ENCODE measurements at places on chromosomes 3 and 15. TPM values are rescaled to one million over a fixed set of nuclear protein-coding genes. Genes with fewer than 3 reads are reported as not detected.

SLC25A20 gene
- total RNA-seq = 44.6 TPM

- DNase-seq = no peak
- no peak overlapping the region for H3K27ac ChIP-seq
- peaks cover 3% of the 10 kb centered on the region for H3K4me1 ChIP-seq
- H3K4me3 ChIP-seq = no peak overlapping the region
- H3K36me3 ChIP-seq = no peaks in the 10 kb centered on the region
Observed at GRCh38 chr15:31557899-31558298, 231.3 kb downstream of the KLF13 start.

GRCh38 chr15:44670087-44670950, 6.9 kb upstream of the SPG11 start:
- no peaks in the 10 kb centered on the region for H3K4me1 ChIP-seq
- H3K36me3 ChIP-seq = no peaks in the 10 kb centered on the region
- H3K27ac ChIP-seq = no peak overlapping the region
- H3K4me3 ChIP-seq = no peak overlapping the region

- no peak overlapping the region for H3K27ac ChIP-seq
- H3K36me3 ChIP-seq = no peaks in the 10 kb centered on the region
- H3K4me1 ChIP-seq = peaks cover 29% of the 10 kb centered on the region
- no peak for DNase-seq
- H3K27me3 ChIP-seq = no peaks in the 10 kb centered on the region
Observed at GRCh38 chr3:112459750-112460149, 39.5 kb downstream of the BTLA start.

DNA sequence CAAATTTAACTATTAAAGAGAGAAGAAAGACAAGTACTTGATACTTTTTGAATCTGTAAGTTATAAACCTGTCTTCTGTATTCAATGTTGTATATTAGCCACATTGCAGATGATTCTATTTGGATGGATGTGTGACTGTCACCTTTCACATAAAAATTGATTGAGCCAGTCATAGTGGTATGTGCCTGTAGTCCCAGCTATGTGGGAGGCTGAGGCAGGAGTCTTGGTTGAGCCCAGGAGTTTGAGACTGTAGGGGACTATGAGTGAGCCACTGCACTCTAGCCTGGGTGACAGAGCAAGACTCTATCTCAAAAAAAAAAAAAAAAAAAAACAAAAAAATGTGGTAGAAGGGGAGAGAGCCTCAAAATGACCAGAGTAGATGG, 12.3 kb downstream of the CACNA1D start:
- no peak overlapping the region for H3K4me3 ChIP-seq
- no peaks in the 10 kb centered on the region for H3K36me3 ChIP-seq
- H3K27me3 ChIP-seq = peaks cover 38% of the 10 kb centered on the region
- DNase-seq = no peak

GRCh38 chr3:12363397-12364195, 74.7 kb downstream of the PPARG start:
- no peak overlapping the region for H3K27ac ChIP-seq
- H3K4me1 ChIP-seq = no peaks in the 10 kb centered on the region
- no peaks in the 10 kb centered on the region for H3K27me3 ChIP-seq

LCTL gene
- not detected for total RNA-seq

GRCh38 chr15:73161546-73161945, 109.3 kb downstream of the NEO1 start:
- H3K27ac ChIP-seq = no peak overlapping the region
- H3K27me3 ChIP-seq = no peaks in the 10 kb centered on the region
- peaks cover 13% of the 10 kb centered on the region for H3K36me3 ChIP-seq
- H3K4me1 ChIP-seq = no peaks in the 10 kb centered on the region

- H3K27ac ChIP-seq = no peak overlapping the region
- no peaks in the 10 kb centered on the region for H3K27me3 ChIP-seq
- no peak for DNase-seq
- H3K36me3 ChIP-seq = no peaks in the 10 kb centered on the region
Observed at GRCh38 chr3:101300073-101300472, 20.3 kb downstream of the IMPG2 start.

- no peak for DNase-seq
- no peak overlapping the region for H3K27ac ChIP-seq
- no peaks in the 10 kb centered on the region for H3K36me3 ChIP-seq
- no peaks in the 10 kb centered on the region for H3K27me3 ChIP-seq
- H3K4me1 ChIP-seq = no peaks in the 10 kb centered on the region
- H3K4me3 ChIP-seq = no peak overlapping the region
Observed at GRCh38 chr3:68306571-68306970, 625.8 kb downstream of the TAFA4 start.

Data from heart left ventricle (tissue), 16 donors.